ENCODE measurements at places on chromosomes 5 and 9.

DNA sequence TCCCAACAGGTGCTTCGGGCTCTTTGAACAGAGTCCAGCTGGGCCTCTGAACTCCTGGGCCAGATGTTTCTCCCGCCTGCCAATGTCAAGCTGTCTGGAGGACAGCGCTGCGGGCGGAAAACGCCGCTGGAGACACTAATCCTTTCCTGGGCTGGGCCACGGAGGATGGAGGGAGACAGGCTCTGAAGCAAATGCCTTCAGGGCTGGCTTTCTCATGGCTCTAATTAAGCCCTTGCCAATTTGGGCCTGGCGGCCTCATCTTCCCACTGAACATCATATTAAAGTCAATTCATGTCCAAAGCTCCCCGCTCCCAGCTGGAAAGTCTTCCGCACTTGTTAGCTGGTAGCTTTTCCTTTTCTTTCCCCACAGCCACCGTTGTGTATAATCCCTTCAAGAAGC lies 72.7 kb downstream of the NTNG2 start:
- DNase-seq: no peak

DNA sequence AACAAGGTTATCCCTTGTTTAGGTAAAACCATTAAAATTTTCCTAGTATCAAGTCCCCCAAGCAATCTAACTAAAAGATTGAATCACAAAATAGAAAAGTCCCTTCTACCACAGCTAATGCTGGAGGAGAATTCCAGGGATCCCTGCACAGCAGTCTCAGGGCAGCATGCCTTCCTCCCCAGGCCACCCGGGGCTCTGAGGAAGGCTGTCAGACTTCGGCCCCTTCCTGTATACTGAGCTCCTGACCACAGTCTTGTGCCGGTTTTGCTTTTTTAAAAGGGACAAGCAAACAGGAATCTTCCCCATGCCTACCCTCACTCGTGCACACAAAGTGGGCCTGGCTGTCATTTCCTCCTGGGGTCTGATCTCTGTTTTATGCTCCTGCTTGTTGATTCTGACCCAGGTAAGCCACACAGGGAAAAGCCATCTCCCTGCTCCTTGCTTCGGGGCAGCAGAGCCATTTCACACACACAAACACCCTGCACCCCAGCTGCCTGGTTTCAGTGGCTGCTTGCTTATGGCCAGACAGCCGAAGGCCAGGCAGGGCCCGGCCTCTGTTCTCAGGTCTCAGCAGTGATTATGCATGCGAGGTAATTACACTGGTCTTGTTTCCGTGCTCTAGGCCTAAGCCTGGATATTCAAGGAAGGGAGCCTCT lies 211.9 kb downstream of the NXNL2 start:
- no peak for DNase-seq

DNA sequence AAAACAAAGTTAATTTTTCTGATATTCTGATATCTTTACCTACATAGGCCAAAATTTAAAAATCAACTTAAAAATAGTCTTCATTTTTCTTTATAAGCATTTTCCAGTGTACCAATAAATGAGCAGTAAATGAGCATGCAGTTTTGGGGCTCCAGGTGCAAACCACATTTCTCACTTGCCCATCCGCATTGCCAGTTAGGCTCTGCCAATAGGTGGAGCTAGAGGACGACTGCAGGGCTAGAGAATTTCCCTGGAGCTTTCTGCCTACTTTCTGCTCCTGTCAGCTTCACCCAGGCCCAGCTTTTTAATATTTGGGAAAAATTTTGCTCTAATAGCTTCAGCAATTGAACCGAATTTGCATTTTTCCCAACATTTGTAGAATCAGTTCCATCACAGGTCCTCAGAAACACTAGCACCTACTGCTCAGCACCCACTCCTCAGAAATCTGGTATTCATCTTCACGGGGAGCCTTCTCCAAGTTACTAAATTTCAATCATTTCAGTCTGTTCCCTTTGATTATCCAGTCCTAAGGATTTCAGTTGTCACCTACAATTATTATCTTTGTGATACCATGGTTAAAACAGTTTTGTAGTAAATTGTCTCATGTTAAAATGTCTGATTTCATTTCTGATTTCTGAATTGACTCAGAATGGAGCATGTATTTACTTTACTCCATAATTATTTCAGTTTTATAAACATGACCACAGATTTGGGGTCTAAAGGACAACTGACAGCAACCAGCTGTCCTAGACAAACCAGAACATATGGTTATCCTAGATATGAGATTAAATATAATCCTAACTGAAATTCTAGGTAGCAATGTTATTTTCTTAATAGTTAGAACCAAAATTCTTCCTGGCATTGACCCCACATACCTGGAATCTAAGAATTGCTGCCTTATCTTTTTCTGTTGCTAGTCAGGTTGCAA lies 104.6 kb upstream of the FAM174A start:
- DNase-seq: no peak

DNA sequence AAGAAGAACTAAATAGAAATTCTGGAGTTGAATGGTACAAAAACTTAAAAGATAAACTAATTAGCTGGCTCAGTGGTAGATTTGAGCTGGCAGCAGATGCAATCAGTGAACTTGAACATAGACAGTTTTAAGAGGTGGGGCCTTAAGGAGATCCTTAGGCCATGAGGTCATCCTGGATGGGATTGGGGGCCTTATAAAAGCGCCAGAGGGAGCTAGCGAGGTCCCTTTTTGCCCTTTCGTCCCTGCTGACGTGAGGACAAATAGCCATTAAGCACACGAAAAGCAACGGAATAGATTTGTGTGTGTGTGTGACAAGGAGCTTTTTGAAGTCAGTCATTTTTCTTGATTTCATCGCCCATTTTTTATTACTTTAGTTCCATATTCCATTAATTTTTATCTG lies 83.3 kb downstream of the ZNF354C start:
- no peak for DNase-seq

DNA sequence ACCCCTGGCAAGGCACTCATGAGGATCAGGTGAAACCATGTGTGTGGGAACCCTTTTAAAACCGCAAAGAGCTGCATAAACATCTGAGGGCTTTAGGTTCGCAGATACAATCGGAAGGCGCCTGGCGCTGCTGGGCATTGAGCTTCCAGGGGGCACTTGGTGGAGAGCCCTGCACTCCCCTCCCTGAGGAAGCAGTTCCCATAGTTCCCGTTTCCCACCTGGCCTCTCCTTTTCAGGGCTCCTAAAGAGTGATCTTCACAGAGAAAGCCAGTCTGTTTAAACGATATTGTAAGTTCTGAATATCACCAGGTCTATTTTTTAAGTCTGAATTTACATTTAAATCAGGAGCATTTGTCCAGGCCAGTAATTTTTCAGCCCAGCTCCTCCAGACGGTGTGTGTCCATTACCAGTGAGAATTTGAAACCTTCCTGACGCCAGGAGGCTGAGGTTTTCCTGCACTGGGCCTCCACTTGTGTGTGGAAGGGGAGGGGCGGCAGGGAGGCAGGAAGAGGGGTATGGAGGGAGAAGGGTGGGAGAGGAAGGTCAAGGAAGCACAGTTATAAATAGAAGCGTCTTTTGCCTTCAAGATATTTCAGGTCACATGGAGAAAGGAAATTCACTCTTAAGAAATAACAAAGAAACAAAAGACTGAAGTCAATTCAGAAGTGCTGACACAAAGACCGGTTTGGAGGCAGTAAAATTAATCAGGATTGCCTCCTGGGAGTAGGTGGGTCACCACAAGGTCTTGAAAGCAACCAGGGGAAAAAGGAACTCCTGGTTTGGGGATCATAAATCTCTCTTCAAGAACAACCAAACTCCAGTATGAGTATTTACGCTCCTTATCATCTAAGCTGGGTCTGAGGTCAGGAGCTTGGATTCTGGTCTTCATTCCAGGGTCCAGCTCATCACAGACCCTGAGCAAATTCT lies 14.3 kb upstream of the MGAT1 start:
- no peak for DNase-seq

DNA sequence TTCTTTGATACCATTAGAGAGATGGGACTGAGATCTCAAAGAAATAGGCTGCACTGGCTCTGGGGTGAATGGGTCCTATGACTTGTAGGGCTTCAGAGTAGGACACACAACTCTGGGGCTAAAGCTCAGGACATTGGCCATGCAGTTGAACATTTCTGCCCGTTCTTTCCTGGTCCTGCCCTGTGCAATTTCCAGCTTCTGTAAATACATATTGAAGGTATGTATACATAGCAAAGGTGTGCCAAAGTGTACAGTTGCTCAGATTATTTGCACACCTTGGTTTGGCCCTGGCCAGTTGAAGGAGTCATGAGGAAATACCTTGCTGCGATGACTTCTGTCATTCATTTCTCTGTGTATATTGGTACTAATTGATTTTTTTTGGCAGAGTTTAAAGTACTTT lies 52.8 kb upstream of the TAF11L2 start:
- no peak for DNase-seq

DNA sequence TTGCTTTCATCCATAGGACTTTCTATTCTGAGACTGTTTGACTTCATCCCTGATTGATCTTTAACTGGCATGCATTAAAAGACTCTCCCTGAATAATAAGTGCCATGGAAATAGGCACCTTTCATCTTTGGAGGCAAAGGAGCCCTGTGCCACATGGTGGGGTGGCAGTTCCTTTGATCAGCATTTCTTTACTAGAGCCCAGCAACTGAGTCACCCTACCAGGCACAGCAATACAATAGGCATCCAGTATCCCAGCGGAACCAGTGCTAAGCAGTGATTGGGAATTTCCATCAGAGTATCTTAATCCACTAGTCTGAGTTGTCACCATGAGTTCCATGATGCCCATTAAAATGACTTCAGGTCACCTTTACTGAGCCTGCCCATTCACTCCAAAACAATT lies 476.1 kb upstream of the MPDZ start:
- DNase-seq: no peak

DNA sequence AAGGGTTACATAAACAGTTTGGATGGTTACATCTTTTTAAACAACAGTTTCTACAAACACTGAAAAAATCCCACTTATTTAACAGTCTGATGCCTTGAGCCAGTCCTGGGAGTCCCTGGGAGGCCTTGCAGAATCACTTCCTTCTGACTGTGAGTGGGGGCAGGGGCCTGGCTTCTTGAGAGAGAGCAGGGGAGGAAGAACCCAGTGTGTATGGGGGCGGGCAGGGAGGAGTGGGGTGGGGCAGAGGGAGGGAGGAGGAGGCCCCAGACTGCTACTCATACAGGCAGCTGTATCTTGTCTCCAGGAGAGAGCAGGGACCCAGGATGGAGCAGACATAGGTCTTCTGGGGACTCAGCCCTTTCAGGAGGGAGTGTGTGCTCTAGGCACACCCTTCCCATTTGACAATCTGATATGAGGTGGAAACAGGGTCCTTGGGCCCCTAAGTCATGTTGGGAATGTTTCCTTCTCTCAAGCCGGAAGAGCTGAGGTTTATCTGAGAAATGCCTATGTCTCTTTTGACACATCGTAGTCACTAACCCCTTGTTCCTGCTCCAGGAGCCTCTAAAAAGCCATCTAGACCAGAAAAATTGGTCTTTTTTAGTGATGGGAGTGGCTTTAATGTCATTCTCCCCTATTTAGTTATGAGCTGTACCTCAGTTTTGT lies 52.8 kb downstream of the IRF1 start:
- DNase-seq: no peak

DNA sequence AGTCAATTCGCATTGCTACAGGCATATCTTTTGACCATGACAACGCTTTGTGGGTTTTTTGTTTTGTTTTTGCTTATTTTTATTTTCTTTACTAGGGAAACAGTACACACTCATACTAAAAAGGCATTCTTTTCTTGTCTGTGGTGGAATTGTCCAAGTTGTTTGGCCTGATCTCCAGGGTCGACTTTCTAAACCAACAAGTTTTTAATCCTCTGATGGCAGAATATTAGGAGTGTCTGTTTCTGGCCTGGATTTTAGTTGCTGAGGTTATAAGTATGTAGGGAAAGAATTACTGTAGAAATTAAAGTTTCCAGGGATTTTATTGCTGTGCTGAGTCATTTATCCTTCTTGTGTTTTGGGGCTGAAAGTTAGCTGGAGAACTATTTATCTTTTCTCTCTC lies 218.5 kb downstream of the TAF11L14 start:
- DNase-seq: no peak

GRCh38 chr5:143828710-143829109 lies 16.7 kb downstream of the HMHB1 start:
- DNase-seq: no peak

- no peak for DNase-seq
Observed at GRCh38 chr5:89904442-89904841, 505.1 kb downstream of the CETN3 start.

- no peak for DNase-seq
Observed at GRCh38 chr9:76897804-76898525, 7.9 kb downstream of the PRUNE2 start.

DNA sequence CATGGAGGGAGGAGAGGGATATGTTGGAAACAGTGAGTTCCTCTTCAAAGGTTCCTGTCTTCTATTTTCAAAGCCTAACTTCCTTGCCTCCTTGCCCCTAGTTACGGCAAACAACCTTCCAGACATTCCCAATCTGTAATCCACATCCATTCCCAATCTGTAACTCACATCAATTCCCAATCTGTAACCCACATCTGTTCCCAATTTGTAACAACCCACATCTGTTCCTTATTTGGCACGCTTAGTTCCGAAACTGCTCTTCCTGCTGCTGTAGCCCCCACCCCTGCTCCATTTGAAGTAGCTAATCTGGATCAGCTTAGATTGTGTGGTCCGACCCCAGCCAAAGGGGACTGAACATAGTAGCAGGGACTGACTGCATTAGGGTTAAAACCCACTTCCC lies 23.9 kb upstream of the IDNK start:
- DNase-seq: no peak

DNA sequence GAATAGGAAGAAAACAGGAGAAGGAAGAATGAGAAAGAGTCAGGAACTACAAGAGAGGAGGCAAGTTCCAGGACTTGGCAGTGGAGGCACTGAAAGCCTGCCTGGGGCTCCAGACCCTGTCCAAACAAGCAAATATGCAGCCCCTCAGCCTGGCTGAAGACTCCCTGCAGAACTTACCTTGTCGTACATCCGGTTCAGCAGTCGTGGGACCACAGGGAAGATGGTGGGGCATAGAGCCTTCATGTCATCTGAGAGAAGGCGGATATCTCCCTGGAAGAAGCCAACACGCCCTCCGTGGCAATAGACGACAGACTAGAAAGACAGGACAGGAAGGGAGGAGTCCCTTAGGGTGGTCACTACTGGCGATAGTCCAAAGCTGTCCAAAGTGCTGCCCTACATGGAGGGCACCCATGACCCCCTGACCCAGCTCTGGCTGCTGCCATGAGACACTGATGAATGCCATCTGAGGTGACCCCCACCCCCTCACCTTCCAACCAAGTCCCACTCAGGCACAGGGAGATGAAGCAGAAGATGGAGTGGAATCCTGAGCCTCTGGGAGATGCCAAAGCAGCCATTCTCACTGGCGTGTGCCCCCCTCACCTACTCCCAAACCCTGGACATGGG lies 27.7 kb upstream of the MEIKIN start:
- DNase-seq: no peak

DNA sequence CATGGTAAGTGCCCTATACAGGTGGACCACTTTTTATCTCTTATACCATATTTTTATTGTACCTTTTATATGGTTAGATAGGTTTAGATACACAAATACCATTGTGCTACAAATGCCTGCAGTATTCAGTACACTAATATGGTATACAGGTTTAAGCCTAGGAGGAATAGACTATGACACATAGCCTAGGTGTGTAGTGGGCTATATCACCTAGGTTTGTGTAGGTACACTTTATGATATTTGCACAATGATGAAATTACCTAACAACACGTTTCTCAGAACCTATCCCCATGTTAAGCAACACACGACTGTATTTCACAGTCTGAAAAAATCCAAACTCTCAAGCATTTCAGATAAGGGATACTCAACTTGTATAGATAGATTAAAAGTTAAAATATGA lies 9.6 kb upstream of the PHF24 start:
- no peak for DNase-seq

GRCh38 chr5:41445937-41446563 lies 64.4 kb downstream of the PLCXD3 start:
- DNase-seq: no peak

GRCh38 chr5:139698490-139699146 lies 50.5 kb downstream of the CXXC5 start:
- no peak for DNase-seq

Data from NCI-H1930 (cell line).